ENCODE measurements at places on chromosomes 3 and 15.
A peak's percentile ranks its signal among the peaks of the same experiment; 100 is the strongest.

GRCh38 chr15:75455424-75455981 is 4.0 kb upstream of the SIN3A start:
- DNase-seq = no peak

DNA sequence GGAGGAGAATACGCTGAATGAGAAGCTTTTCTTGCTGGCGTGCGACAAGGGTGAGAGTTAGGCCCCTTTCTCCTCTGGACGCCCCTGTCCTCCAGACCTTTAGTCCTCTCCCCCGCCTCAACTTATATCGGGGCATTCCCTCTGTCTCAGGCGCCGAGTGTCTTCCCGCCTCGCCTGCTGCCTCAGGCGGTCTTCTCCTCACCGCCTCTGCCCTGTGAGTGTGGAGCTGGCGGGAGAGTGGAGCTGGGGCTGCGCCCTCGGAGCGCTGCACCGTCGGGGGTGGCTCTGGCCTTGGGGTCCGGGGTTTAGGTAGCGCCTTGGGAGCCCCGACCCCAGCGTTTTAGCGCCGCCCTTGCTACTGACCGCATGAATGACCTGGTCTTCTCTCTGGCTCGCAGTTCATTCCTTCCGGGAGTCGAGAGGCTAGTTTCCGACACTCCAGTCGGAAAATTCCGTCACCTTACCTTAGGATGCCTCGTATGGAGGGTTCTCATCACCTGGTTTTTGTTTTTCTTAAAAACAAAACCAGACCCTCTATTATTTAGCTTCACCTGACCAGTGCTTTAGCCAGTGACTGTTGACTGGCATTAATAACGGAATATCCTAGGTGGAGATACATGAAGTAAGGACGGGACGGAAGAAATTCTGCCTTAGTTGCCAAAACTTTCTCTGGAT is 985 bp downstream of the TRPC1 start:
- no peak for DNase-seq

DNA sequence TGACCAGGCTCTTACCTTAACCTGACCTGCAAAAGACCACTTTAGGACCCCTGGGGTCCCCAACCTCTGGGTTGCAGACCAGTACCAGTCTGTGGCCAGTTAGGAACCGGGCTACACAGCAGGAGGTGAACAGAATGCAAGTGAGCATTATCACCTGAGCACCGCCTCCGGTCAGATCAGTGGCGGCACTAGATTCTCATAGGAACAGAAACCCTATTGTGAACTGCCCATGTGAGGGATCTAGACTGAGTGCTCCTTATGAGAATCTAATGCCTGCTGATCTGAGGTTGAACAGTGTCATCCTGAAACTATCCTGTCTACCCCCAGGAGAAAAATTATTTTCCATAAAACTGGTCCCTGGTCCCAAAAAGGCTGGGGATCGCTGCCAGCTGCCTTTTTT is 20.3 kb downstream of the CHP1 start:
- no peak for DNase-seq

DNA sequence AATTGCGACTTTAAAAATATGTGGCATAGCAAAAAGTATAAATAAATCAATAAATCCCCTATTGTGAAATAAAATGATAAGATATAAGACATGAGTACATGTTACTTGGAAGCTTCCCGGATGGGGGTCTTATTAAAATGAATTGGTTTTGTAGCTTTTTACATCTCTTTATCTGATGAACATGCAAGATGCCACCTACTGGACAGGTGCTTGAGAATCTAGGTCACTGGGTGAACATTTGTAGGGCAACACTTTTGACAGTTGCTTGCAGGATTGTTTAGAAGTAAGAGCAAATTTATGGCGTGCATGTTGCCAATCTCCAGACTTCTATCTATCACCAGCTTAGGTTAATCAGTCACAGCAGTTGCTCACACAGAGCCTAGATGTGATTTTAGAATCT is 362.7 kb upstream of the SUCLG2 start:
- DNase-seq = no peak

GRCh38 chr3:47008234-47008796 is 28.8 kb downstream of the NBEAL2 start:
- DNase-seq = no peak

DNA sequence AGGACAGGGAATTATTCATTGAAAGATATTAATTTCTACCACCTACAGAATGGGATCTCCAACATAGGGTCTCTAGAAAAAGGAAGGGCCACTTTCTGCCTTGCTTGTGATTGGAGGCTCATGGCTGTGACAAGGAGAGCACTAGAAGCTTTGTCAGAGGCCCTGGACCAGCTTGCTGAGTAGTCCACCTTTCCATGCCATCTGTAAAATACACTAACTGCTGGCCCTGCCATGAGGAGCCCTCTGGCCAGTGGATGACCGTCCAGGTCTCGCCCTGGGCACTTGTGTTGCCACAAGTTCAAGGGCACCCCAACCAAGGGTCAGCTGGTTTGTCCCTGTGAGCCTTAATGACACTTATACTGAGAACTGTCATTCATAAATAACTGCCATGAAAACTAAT is 1.6 kb upstream of the SYNM start:
- DNase-seq = no peak

DNA sequence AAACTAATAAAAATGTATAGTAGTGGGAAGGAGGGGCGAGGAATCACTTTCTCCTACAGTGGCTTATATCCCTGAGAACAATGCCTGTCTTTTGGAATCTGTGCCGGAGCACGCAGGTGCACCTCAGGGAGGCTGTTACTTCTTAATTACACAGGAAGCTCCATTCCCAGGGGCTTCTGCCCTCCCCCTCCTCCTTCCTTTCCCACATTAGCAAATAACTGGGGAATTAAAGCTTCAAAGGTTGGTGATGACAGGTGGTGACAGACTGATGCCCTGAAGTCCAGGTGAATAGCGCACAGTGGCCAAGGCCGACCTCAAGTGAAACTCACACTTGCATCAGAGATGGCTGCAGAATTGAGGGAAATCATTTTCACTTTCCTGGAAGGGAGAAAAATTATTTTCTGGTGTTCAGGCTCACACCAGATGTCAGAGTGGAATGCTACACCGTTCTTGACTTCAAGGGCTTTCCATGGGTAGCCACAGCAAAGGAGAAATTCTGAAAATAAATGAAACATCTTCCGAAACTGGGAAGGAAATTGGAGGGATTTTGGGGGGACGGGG is 3.7 kb downstream of the GRAMD2A start:
- DNase-seq = no peak

DNA sequence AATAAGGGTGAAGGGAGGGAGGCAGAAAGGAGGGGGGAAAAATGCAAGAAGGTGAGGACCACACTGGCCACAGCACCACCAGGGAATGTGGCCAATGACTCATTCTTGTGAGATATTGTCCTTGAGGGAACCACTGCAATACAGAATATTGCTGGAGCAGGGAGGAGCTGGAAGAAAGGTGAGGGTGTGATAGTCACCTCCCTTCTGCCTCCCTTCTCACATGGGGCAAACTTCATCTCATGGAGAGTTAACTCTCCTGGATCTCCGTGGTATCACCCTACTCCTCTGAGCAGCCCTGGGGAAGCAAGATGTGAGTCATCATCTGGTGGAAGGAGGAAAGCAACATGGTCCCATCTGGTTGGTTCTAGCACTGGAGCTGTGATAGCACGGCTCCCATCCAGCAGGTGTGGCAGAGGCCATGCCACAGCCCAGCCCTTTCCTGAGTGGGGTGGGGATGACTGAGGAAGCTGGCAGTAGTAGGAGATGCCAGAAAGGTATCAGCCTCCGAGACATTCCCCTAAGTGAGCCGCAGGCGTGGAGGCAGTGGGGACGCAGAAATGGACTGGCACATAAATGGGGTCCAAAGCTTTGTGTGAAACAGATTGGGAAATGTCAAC is 115.9 kb upstream of the LPP start:
- DNase-seq = no peak

DNA sequence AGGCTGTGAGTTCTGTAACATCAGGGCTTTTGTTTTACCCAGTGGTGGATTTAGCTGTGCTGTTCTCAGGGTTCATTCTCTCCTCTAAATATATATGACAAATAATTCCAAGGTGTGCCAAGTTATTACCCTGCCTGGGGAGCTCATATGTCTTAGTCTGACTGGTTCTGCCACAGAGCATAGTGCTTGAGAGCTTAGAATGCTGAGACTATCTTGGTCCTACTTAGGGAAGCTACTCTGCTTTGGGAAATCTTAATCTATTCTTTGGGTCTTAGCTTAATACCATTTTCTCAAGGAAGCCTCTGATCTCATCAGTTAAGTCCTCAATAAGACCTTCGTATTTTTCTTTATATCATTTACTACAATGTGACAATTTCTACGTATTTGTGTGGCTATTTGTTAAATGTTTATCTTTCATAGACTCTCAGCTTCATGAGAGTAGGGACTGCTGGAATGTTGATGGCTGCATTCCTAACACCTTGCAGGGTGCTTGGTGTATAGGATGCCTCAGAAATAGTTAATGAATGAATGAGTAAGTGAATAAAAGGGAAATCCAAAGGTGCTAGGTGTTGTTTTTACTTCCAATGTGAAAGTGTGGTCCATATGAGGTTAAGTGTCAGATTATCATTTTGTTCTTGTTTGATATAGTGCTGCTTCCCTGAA is 1.8 kb downstream of the OTOL1 start:
- no peak for DNase-seq

DNA sequence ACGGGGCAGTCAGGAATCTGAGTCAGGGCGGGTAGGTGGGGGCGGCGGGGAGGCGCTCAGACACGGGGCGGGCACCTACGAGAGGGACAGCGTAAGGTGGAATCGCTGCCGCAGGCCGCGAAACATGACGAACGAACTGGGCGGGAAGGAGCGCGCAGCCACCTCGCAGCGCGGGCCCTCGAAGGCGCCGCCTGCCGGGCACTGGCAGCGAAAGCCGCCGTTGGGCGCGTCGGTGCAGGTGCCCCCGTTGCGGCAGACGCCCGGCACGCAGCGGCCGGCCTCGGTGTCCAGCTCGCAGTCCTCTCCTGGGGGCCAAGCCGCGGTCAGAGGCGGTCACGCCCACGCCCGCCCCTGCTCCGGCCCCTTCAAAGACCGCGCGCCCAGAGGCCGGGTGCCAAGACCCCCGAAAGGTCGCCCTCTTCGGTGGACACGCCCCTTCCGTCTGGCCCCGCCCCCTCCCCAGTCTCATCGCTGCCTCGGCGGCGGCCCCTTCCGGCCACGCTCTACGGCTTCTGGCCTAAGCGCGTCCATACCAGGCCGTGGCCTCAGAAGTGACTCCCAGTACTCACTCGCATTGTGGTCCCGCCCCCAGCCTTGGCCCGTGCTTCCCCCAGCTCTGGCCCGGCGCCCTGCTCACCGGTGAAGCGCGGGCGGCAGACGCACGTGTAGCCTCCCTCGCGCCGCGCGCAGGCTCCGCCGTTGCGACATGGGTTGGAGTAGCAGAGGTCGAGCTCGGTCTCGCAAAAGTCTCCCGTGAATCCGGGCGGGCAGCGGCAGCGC is 6.4 kb downstream of the CELSR3 start:
- DNase-seq = no peak

DNA sequence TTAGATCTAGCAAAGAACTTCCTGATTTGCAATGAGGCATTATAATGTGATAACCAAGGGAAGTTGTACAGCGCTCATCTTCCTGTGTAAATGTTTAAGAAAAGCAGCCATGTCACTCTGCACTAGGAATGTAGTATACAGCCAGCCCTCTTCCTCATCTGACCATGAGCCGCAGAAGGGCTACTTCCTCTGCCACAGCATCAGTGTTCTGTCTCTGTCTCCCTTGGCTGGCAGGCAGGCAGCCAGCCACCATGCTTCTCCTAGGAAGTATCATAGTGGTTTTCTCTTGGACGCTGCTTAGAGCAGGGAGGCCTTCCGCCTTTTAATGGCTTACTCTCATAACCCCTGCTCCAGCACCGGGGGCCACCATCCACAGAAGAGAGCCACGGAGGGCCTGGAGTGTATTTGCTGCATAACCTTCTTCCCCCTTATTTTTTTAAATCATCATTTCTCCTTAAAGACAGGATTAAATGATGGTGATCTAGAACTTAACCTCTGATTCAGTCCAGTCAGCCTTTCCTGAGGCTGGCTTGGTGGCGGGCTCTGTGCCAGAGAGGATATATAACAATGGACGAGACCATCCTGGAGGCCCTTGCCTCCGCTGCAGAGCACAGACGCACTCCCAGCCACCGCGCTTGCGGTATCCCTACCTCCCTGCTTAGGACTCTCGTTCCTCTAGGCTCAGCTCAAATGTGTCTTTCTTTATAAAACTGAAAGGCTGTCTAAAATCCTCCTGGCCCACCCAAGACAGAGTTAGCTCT is 57.3 kb upstream of the PLXNA1 start:
- no peak for DNase-seq

- DNase-seq = no peak
Observed at GRCh38 chr15:71055461-71055860, 59.8 kb upstream of the THSD4 start.

GRCh38 chr3:148991219-148992026 is at the start of gene GYG1:
GYG1 (plus strand) TSS chr3:148991540; CDS start chr3:148991641, 101 bp downstream.
- DNase-seq = peak; percentile 68

GRCh38 chr15:42057799-42058646 is 36.3 kb downstream of the PLA2G4D start:
- DNase-seq = no peak

DNA sequence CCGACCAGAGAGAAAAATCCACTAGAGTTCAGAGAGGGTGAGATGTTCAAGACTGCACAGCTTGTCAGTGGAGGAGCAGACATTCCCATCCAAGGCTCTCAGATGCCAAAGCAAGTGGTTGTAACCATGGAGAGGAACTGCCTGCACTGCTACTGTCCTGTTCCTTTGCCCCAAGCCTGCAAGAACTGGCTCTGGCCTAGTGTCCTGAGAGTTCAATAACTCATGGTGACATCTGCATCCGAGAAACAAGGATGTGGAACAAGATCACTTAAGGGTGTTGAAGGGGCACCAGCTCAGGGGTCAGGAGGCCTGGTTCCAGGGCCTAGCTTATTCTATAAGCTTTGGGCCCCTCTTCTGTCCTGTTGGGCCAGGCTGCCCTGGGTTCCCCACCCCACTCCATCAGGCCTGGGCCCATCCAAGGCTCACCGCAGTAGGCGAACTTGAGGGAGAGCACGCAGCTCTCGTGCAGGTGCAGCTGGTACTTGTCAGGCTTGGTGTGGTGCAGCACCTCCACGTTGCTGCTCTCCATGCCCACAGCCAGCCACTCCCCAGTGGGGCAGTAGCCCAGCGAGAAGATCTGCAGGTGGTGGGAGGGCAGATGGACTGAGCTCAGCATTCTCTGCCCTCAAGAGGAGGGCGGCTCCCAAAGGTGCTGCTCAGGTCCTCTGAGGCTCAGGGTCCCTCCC is 45.6 kb downstream of the TLE3 start:
- no peak for DNase-seq

GRCh38 chr3:138827222-138827621 is 7.5 kb downstream of the PIK3CB start:
- no peak for DNase-seq

DNA sequence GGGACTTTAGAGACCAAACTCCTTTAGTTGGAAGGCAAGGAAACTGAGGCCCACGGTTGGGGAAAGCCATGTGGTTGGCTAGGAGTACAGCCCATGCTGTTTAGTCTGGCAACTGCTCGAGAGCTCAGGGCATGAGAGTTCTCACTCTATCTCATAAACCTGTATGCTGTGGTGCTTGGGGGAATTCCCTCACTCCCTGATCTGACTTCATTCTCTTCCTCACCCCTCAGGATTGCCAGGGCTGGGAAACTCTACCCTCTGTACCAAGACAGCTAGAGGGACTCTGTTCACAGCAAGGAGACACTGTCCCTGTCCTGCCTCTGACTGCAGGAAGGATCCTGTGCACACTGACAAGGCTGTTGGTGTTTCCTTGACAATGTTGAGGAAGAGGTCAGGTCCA is 230.2 kb downstream of the ZNF621 start:
- DNase-seq = no peak

- DNase-seq = no peak
Observed at GRCh38 chr3:27312044-27312668, 57.0 kb downstream of the NEK10 start.

- no peak for DNase-seq
Observed at GRCh38 chr15:57329582-57330367, 46.5 kb upstream of the CGNL1 start.

Data from NCI-H2081 treated with DMSO at 0.1 percent for 48 hours (cell line).